Suppressor macrophage treated with lipopolysaccharide for 4 hours (primary cell): ENCODE measurements at places on chromosomes 1 and 21.
A peak's percentile ranks its signal among the peaks of the same experiment; 100 is the strongest.

- DNase-seq = no peak
Measured at GRCh38 chr1:12088607-12089006, 25.5 kb downstream of the TNFRSF8 start.

GRCh38 chr1:208850442-208850841 lies 606.3 kb upstream of the PLXNA2 start:
- no peak for DNase-seq

DNA sequence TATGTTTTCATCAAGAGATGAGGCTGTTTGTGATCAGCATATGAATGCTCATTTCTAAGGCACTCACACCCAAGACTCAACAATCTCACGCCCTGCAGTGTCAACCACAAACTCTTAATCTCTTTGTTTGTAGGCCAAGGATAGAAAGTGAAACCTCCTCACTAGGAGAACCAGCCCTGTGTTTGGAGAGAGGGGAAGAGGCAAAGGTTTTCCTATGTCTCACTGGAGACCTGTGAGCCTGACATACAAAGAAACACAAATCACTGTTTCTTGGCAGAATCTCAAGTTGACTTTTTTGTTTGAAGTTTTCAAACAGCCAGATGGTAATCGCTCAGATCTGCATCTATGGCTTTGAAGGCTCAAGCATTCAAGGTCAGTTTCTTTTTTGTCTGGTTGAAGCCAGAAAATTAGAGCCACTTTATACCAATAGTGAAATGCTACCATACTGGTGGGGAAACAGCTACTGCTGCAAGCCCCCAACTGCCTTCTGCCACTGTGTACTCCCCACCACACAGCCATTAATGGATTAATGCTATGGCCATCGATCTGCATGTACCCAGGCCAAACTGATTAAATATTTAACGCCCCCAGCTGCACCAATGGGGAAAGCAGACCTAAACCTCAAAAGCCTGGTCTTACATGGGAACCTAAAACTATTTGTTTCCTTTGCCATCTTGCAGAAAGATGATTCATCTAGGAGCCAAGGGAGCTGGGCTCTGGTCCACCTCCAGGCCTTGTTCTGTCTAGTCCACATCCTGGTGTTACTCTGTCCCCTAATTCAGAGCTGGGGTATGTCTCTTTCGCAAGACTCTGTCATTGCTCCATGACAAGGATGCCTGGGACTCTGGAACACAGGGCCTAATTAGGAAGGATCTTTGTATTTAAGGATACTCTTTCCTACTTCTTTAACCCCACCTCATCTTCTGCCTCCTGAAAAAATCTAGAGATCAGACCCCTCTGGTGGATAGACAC lies 16.3 kb downstream of the PDZK1 start:
- DNase-seq = peak; percentile 47

DNA sequence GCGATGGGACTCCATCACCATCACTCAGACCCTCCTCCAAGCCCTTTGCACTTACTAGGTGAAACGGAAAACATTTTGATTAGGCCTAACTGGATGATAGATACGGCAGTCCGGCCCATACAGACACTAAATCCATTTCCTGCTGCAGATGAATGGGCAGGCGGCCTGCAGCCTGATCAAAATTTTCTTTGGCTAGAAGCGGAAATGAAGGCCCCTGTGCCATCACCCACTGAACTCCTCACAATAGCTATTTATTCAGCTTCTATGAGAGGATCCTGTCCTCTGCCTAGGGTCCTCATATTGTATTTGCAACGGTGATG lies 200.5 kb downstream of the OMA1 start:
- DNase-seq = no peak

- DNase-seq = peak; percentile 96
Measured at GRCh38 chr1:161013488-161014230, 7.3 kb downstream of the F11R start.

GRCh38 chr1:3067301-3067670 lies 1.7 kb upstream of the PRDM16 start:
- no peak for DNase-seq

DNA sequence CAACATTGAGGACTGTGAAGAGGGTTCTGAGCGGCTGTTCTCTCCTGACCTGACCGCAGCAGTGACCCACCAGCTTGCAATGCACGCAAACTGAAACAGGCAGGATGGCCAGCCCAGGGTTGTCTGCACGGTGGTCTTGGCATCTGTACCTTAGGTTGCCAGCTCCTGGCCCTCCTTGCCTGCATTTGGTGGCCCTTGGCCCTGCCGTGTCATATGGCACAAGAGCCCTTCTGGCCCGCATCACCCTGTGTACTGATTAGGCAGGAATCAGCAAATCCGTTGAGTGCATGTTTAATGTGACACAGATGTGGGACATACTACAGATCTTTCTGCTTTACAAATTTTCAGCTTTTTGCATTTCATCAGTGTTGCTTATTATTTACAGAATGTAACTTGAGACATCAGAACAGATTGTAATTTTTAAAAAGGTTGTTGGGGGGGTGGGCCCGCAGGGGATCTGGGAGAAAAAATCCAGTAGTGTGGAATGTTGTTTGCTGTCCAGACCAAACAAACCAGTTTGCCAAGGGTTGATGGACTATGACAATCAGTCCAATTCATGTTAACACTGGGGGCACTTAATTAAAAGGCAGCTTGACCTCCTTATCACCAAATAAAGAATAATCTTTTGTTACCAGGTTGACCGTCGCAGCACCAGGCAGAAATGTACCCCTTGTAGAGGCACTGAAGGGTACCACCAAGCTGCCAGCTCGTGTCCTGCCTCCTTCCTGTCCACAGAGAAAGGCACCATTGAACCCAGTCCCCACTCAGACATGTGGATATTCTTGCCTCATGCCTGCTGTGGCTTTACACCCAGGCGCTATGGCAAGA lies 132.6 kb downstream of the DHRS3 start:
- no peak for DNase-seq

GRCh38 chr1:89855413-89856123 lies 34.7 kb downstream of the LRRC8D start:
- no peak for DNase-seq

DNA sequence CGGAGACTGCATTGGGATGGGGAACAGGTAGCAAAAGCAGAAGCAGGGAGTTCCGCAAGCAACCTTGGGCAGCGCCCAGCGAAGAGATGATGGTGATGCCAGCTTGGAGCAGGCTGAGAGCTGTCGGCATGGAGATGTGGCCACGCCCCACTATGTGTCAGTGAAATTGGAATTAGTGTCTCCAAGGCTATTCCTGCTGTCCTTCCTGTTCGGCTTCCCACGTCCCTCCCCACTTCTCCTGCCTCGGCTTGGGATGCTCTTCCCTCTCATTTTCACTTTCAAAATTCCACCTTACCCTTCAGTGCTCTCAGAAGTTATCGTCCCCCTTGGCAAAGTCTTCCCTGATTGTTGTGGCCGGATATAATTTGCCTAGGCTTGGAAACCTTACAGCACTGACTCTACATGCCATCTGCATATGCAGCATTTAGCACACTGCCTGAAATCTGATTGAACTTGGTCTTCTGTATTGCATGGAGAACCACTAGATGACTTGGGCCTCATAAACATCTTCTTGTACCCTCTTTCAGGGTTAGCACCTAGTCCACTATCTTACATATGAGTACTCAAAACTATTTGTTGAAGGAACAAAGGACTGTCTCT lies 270.7 kb upstream of the RUNX1 start:
- no peak for DNase-seq

- no peak for DNase-seq
Measured at GRCh38 chr1:18886003-18886335, 16.4 kb downstream of the ALDH4A1 start.

DNA sequence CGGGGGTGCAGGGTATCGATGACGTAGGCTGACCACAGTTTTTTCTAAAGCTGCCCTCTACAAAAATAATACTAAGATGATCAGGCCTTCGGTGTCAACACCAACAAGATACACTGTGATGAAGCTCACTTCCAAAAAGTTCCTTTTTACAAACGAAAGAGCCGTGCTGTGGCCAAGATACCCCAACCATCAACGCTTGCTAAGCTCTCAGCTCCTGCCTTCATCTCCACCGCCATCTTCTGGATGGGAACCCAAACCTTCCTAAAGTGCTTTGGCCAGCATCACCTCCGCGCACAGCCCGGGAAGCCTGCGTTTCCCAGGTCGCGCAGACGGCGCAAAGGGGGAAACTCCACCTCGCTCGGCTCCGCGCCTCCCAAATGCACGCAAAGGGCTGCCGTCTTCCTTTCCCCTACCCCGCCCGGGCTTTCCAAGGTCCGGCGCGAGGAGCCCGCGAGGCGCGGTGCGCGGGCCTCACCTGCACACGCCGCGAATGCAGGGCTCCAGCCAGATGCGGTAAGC lies 541 bp downstream of the USP48 start:
- DNase-seq = peak; percentile 52

DNA sequence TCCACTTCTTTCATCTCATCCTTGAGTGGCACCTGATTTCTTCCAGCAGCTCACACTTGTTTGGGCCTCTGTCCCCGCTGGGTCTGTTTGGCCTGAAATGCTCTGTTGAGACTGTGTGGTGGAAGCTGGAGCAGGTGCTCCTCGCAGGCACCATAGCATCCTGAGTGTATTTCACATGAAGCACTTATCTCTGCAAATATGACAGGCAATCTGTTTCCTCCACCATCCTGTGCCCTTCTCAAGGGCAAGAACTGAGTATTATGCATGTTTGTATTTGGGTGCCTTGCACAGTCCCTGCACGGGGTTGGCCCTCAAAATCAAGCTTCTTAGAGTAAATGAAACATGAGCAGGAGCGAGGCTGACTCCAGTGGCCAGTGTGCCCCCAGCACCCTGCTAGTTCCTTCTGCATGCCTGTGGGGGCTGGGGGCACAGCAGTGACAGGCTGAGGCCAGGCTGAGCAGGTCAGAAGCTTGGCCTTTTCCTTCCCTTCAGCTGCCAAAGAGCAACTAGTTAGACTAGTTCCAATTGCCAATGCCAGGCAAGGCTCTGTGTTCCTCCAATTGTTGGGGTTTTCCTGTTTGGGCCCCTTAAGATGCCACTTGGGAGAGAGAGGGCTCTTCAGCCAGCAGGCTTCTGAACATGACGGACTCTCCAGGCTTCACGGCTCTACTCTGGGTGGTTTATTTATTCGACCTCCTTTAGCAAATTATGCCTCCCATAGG lies 129.6 kb upstream of the ATP1A1 start:
- no peak for DNase-seq

DNA sequence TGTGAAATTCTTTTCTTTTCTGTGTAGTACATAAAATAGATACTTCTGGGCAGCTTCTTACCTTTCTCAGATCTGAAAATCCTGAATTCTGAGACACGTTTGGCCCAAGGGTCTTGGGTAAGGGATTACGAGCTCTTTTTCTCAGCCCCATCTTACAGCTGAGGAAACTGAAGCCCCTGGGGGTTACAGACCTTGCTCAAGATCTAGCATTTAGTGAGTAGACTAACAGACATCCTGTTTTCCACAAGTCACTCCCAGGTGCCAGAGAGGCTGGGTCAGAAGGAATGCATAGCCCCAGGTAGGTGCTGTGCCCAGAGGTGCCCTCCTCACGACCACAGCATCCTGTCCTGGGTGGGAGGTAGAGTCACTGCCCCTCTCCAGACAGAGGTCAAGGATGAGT lies 13.2 kb upstream of the CREG1 start:
- no peak for DNase-seq

GRCh38 chr21:42414928-42415769 lies 11.4 kb downstream of the UBASH3A start:
- DNase-seq = peak; percentile 78

DNA sequence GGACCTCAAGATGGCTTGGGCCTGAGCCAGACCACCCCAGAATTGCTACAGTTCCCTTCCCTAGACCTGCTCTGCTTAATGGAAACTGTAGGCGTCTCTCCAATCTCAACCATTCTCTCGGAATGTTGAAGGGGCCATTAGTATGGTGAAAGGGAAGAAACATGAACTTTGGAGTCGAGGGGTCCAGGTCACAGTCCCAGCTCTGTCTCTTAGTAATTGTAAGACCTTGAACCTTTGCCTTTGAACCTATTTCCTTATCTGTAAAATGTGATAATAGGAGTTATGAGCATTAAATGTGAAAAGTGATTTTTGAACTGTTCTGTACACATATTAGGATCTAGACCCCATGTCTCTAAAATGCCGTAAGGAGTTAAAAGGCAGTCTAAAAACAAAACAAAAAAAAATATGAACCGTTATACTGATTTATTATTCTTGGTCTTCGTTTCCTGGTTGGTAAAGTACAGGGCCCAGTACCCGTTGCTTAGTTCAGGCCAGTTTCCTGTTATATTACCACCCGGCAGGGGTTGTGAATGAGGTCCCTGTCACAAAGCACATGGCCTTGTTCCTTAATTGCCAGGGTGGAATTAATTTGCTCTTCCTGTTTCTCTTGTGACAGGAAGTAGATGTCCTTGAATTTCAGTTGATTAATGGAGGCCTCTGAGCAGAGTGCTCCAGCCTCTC lies 42.3 kb downstream of the TCEANC2 start:
- peak; percentile 75 for DNase-seq

GRCh38 chr1:75855010-75855409 lies 58.3 kb downstream of the MSH4 start:
- DNase-seq = no peak

GRCh38 chr1:1984560-1985070 lies 19.0 kb downstream of the CFAP74 start:
- no peak for DNase-seq

- peak; percentile 60 for DNase-seq
Measured at GRCh38 chr21:26565111-26565510, 8.0 kb downstream of the CYYR1 start.

- peak; percentile 40 for DNase-seq
Measured at GRCh38 chr1:243230914-243231313, 24.2 kb downstream of the CEP170 start.

GRCh38 chr21:16194095-16194787 lies 464.5 kb downstream of the USP25 start:
- DNase-seq = peak; percentile 76

- no peak for DNase-seq
Measured at GRCh38 chr1:114718661-114719423, 2.3 kb upstream of the NRAS start.

GRCh38 chr21:31161157-31161556 lies 122.9 kb upstream of the KRTAP19-8 start:
- DNase-seq = no peak

- no peak for DNase-seq
Measured at GRCh38 chr1:31657972-31658510, 13.4 kb upstream of the PEF1 start.

- peak; percentile 6 for DNase-seq
Measured at GRCh38 chr21:37339552-37339939, 27.0 kb upstream of the DYRK1A start.

DNA sequence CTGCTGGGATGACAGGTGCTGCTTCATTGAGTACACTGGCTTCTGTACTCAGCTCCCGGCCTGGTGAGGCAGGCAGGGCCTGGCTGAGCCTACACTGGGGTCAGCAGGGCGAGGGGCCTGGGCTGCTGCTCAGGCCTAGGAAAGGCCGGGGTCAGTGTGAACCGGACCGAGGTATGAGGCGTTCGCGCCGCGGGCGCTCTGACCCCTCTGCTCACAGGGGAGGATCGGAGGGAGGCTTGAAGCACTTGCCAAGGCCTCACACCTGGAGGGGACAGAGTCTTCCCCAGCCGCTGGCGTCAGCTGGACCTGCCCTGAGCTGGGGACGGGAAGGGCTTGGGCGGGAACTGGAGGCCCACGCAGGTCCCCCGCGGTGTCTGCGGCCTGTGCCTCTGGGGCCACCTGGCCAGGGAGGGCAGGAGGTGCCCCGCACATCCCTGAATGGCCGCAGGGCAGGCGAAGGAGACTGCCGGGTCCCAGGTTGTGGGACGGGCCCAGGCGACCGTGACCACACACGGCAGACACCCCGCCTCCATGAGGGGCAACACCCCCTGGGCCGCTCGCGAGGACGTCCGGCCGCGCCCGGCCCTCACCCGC lies 466 bp downstream of the PEX10 start:
- no peak for DNase-seq
